Stimulated activated naive CD8-positive, alpha-beta T cell treated with anti-CD3 and anti-CD28 coated beads, Interleukin-15, Interleukin-2, amounts not matched to agents 100 U/mL and 50 U/mL, for 24 hours (primary cell): ENCODE measurements at places on chromosomes 11 and 22.

DNA sequence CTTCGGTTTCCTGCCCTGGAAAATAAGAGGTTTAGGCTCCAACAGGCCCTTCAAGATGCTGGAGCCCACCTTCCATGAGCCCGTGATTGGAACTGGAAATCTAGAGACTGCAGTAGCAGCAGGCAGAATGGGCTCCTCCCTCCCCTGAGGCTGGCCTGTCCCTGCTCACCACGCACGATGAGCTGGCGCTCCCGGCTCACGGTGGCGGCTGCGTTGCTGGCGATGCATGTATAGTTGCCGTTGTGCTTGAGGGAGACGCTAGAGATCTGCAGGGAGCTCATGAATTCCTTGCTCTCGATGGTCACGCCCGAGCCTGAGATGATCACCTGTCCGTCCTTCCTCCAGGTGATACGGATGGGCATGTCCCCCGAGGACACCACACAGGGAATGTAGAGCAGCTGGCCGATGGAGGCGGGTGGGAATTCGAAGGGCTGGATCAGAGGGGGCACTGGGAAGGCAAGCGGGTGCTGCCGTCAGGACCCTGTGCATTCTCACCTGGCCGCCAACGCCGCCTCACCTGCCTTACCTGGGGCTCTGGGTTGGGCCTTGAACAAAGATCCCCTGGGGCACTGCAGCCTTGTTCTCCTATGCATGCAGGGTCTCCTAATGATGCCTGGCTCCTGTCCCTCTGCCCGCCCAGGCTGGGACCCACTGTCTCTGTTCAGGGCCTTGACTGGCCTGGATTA is 177.8 kb downstream of the CEP164 start:
- no peak for DNase-seq

DNA sequence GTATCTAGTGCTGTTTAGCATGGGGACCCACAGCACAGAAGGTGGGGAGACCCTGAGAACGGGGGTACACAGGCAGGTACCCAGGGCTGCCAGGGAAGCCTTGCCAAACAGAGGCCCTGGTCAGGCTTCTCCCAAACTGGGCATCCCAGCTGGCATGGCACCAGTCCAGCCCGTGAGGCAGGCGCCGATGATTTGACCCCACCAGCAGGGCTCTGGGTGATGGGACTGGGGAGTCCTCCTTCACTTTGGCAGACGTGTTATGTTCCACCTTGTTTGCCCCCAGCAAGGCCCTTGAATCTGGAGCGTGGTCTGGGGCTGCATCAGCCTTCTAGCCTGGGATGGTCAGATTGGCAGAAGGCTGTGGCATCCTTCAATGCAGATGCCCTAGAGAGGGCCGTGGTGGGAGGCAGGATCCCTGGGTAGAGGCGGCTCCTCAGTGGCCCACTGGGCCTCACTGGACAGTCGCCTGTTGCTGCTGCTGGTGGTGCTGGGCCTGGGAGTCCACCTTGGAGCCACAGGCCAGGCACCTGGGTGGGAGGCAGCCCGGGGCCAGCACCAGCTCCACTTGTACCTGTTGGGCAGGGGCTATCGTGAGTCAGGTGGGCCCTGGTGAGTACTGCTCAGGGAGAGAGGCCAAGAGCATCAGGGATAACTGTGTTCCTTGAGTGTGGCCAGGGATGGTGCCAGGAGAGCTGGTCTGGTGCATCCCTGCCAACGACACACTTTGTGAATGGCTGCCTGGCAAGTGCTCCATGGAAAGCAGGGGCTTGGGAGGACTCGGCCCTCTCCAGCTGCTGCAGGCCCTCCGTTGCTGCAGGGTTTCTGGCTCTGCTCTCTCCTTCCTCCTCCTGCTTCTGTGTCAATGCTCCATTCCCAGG is 3.3 kb downstream of the ADORA2A start:
- no peak for DNase-seq

- peak; percentile 52 for DNase-seq
These were observed 635 bp upstream of the GRK3 start for GRCh38 chr22:25563761-25564319.

DNA sequence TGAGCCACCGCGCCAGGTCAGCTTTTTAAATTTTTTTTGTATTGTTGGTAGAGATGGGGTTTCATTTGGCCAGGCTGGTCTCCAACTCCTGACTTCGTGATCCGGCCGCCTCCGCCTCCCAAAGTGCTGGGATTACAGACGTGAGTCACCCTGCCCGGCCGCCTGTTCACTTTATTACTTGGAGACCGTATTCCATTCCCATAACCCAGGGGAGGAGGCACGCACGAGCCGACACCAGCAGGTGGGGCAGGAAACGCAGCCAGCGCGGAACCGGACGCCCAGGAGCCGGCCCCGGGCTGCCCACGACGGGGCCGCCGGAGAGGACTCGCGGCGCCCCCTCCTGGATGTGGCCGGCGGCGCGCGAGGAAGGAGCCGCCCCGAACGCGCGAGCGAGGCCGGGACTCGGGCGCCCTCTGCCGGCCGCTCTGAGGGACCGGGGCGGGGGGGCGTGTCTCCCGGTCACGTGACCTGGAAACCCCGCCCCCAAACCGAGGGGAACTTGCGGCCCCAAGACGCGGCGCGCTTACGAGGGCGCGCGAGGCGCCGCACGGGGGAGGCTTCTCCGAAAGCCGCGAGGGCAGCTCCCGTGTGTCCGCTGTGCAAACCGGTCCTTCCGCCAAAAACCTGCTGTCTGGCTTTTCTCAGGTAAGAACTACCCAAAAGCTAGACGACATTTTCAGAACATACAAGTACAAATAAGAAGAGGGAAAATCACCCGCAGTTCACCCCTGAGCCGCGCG is 11.6 kb upstream of the RNH1 start:
- DNase-seq: peak; percentile 91
